ENCODE measurements at places on chromosomes 16 and 17.

DNA sequence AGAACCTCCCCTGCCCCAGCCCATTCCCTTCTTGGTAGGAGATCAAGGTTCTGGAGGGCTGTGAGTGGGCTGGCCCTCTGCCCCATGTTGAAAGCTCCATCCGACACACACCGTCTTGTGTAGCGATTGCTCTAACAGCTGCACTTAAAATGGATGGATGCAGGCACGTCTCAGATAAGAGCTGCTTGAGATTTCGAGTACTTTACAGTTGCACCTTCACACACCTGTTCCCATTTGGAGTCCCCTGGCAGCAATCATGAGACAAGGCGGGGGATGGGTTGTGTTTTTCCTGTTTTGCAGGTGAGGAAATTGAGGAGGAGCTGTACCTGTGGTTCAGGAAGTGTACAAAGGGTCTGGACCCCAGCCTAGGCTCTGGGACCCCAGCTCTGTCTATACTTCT lies 25.6 kb upstream of the TAC4 start:
- no peak for DNase-seq

- DNase-seq: no peak
Observed at GRCh38 chr16:73383988-73384365, 336.0 kb upstream of the ZFHX3 start.

GRCh38 chr16:72552654-72553053 lies 380.7 kb upstream of the PMFBP1 start:
- DNase-seq: no peak

DNA sequence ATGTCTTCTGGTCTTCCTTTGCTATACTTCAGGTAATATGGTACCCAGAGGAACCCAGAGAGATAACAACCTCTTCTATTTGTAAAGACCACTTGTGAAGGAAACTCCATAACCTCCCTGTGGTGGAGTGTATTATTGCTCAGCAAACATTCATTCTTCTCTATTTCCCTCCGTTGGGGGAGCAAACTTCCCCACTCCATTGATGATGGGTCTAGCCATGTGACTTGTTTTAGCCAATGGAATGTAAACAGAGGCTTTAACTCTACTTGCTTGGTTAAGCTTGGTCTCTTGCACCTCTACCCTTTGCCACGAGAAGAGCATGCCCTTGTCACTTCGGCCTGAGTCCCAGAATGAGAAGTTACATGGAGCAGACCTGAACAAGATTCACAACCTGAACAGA lies 30.0 kb upstream of the SKAP1 start:
- no peak for DNase-seq

GRCh38 chr16:47634126-47634525 lies 173.0 kb downstream of the PHKB start:
- no peak for DNase-seq

DNA sequence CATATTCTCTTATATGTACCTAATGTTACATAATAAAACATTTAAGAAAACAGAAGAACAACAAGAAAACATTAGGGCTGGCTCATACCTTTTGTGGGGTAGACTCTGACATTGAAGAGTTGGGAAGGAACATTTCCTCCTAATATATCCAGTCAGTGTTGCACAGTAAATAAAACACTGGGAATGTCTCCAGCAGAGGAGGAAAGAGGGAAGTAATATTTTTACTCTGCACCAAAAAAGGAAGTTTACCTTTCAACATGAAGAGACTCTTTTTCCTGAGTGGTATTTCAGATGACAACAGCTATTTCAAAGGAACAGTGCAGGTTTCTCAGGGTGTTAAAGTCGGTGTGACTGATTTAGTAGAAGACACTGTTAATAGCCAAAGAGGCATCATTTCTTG lies 31.9 kb downstream of the EPN2 start:
- no peak for DNase-seq

DNA sequence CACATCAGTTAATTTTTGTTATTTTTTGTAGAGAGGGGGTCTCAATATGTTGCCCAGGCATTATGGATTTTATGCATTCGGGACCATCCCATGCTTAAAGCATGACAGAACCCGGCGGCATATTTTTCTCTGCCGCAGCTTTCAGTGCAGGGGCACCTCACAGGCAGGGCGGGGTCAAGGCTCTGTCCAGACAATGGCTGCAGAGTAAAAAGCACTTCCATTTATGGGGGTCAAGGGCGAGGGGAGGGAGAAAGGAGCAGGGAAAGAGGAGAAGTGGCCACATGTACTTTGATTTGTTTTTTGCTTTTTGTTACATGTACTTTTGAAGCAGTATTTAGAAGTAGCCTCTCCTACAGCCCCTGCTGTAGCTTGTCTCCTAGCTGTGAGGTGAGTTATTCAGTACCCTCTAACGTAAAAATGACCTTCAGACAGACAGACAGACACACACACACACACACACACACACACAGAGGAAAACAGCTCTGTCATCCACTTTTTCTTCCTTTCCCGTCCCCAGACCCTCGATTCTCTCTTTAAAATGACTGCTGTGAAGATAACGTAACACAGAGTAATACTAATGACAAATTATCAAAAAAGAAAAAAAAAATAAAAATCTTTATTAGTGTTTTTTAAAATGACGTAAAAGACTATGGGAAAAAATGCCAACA lies 856 bp upstream of the SCPEP1 start:
- peak; percentile 41 for DNase-seq

- DNase-seq: no peak
Observed at GRCh38 chr16:78866521-78866920, 734.0 kb downstream of the MAF start.

GRCh38 chr17:81494626-81495377 lies 17.8 kb downstream of the ACTG1 start:
- no peak for DNase-seq

DNA sequence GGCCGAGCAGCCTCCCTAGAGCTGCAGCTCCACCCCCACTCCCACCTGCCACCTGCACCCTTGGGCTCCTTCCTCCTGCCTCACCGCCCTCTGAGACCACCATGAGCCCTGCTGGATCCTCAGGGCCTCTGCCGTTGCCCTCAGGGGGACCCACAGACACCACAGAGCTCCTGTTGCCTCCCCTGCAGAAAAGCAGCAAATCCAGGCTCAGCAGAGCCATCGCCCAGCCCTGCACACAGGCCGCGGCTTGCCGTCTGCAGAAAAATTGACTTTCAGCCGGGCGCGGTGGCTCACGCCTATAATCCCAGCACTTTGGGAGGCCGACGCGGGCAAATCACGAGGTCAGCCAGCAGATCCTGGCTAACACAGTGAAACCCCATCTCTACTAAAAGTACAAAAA lies 7.0 kb upstream of the PPP1R27 start:
- DNase-seq: no peak

DNA sequence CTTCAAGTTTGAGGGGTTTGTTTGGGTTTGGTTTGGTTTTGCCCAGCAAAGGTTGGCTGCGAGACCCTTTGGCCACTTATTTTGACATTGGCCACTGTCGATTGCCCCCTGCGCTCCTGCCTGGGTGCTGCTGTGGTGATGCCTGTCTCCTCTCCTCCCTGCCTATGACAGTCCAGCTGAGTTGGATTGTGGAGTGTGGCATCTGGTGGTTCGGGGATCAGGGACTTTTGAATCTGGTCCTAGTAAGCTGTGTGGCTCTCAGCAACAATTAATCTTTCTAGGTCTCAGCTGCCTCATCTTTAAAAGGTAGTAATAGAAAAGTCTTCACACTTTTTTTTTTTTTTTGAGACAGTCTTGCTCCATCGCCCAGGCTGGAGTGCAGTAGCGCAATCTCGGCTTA lies 27.1 kb downstream of the CDK5RAP3 start:
- no peak for DNase-seq

GRCh38 chr16:30372038-30372712 lies 1.9 kb upstream of the TBC1D10B start:
- no peak for DNase-seq

DNA sequence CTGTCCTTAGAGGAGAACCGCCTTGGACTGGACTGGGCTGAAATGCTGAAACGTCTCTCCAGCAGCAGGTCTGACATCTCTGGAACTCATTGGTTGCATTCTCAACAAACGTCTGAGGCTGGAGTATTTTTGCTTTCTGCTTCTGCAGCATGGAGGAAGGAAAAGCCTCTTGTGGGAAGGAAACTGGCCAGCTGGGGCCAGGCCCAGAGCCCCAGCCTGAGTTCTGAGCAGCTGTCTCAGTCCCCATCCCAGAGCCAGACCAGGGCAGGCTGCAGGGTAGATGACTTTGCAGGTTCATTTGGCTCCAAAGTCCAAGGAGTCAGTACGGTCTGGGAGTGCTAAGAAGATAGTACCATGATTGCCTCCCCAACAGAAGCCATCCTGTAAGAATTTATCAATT lies 18.3 kb downstream of the TEKT3 start:
- no peak for DNase-seq

Data from hematopoietic multipotent progenitor cell treated with erythropoietin and hydrocortisone succinate and interleukin-3 and kit ligand, for 6 days (in vitro differentiated cells).